CD4-positive, alpha-beta memory T cell (primary cell): ENCODE measurements at places on chromosomes 4 and X.

DNA sequence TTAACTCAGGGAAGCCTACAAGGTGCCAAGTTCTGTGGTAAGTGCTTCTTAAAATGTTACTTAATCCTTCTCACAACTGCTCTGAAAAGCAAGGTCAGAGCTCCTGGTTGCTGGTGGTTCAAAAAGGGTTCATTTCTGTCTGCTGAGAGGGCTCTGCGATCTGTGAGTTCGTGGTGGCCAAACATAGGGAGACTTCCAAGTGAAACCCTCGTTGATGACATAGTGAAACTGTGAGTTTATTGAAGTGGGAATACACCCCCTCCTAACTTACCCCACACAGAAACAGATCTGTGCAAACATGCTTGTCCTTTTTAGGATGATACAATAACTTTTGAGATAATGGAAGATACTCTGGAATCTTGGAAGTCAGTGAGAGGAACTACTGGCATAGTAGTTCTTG is 164.8 kb upstream of the PGRMC2 start:
- DNase-seq = no peak

GRCh38 chr4:59729321-59729720 is 1470.8 kb upstream of the ADGRL3 start:
- DNase-seq = no peak

DNA sequence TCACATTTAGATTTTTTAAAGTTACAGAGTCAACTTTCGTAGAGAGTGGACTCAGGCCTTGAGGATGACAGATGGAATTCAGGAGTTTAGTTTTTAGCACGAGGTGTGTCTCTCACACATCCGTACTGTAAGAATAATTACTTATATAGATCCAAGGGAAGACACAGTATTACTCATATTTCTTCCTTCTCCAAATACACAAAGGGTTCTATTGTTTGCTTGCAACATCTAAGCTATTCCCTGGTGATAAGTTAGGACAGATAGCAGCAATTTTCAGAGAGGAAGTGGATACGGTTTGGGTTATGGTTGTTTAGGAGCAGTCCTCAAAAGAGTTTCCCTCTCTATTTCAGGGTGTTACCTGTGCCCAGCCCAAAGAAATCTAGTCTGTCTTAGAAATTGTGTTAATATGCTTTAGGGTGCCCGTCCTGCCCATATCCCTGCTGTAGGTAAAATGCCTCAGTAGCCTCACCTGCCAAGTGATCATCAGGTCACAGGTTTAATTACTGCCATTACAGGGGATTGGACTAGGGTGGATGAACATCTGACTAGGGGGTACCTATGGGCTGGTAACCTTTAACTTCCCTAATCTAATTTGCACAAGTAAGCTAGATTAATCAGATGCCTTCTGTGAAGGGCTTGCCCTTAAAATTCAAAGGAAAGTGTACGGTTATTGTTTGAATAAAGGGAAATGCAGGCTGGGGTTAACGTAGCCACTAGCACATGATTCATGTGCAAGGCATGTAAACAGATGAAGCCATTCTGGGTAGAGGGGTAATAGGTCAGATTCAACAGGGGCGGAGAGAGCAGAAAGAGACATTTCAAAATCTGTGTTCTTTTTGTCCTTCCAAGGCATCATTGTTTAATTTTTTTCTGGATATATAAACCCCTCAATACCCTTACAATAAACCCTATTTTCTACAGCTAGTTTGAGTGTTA is 8.7 kb upstream of the PPP3CA start:
- no peak for DNase-seq

- no peak for DNase-seq
Measured at GRCh38 chrX:25108481-25108880, 92.7 kb upstream of the ARX start.

DNA sequence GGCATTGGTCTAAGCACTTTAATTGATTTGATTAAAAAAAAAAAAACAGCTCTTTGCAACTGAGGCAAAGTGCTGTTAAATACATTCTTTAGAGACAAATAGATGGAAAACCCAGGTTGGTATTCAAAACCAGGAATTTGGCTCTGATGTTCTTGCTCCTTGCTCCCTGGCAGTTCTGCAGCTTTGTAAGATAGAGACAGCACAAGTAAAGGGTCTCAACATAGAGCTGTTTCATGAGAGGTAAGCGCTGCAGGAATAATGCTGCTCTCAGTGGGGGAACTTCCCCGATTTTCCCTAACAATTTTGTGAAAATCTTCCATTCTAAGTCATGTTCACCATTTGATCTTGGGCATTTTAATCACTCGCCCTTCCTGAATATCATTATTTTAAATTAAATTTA is 479.5 kb upstream of the HS3ST1 start:
- DNase-seq = no peak

- DNase-seq = no peak
Measured at GRCh38 chr4:138912704-138913340, 102.8 kb upstream of the NOCT start.

- DNase-seq = no peak
Measured at GRCh38 chr4:72430050-72430449, 139.0 kb downstream of the ADAMTS3 start.

DNA sequence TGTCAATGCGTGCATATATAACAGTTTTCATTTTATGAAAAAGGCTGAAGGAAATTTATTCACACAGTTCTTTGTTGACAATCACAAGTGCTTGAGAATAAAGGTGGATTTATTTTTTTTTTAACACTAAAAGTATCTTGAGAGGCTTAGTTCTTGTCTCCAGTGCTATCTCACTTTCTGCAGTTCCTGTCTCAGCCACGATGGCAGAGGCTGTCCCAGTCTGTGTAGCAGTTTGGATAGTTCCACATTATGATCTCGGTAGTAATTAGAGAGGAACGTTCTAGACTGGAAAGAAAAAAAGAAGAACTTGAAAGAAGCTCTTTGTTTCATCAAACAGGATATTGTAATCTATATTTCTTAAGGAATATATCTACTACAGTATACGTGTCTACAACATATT is 229.0 kb downstream of the UGT8 start:
- DNase-seq = no peak

DNA sequence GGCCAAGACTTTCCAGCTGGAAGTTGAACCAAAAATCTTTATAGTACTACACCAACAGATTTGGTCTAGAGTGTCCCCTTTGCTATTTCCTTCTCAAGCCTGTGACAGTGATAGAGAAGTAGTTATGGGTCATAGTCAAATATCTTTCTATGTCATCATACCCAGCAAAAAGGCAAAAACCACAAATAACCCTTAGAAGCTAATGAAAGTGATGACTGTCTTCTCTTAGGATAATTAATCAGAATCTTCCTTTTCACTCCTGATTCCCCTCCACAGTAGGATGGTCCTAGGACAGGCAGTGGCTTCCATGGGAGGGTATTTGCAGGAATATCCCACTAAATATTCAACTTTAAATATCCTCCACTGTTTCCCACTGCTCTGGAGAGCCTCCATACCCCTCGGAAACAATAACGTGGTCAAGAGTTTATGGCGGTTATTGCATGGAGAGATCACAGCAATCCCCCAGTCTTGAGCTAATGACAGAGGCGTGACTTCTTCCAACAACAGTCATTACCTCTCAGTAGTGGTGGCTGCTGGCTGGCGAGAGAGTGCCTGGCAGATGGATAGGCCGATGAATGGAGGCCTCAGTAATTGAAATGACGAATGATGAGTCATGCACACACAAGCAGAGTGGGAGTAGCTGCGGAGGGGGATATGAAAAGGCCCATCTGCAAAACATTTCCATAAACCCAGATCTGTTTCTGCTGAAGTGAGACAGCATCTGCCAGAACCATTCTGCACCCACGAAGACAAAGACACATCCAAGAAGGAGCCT is 154.9 kb downstream of the STK32B start:
- DNase-seq = no peak

GRCh38 chrX:48972220-48973164 is 848 bp upstream of the KCND1 start:
- peak; percentile 23 for DNase-seq

DNA sequence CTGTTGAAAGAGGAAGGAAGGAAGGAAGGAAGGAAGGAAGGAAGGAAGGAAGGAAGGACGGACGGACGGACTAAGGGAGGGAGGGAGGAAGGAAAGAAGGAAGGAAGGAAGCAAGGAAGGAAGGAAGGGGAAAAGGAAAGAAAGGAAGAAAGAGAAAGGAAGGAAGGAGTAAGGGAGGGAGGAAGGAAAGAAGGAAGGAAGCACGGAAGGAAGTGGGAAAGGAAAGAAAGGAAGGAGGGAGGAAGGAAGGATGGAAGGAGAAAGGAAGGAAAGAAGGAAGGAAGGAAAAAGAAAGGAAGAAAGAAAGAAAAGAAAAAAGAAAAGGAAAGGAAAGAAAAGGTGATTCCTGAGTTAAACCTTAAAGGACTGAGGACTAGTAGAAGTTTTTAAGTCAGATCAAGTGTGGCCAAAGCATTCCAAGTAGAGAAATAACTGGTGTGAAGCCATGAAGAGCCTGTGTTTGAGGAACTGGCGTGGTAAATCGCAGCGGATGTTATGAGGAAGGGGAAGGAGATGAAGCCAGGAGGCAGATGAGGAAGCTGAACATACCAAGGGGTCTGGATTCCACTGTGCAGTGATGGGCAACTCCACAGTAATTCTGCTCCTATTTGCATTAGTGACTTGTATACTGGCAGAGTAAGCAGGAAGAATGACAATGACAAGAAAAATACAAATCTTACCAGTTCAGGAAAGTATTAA is 163.5 kb downstream of the MGST2 start:
- no peak for DNase-seq

- peak; percentile 56 for DNase-seq
Measured at GRCh38 chrX:129961180-129962083, 21.0 kb upstream of the BCORL1 start.

- no peak for DNase-seq
Measured at GRCh38 chr4:127917151-127917550, 36.5 kb downstream of the PLK4 start.

DNA sequence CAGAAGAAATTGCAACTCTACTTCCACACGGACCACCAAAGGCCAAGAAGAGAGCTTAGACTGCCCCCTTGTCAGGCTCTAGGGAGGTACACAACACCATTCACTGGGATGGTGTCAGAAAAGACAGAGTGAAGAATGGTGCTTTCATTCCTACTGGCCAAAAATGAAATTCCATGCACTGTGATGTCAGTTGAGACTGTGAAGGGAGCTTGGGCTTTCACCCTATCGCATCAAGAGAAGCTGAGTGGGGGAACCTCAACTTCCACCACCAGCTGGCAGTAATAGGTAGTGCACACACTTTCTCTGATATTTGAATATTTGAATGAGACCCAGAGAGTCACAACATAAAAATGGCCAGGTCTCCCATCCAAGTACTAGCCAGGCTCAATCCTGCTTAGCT is 65.9 kb downstream of the ZNF711 start:
- DNase-seq = no peak

- no peak for DNase-seq
Measured at GRCh38 chrX:43978226-43978625, 5.0 kb upstream of the NDP start.

DNA sequence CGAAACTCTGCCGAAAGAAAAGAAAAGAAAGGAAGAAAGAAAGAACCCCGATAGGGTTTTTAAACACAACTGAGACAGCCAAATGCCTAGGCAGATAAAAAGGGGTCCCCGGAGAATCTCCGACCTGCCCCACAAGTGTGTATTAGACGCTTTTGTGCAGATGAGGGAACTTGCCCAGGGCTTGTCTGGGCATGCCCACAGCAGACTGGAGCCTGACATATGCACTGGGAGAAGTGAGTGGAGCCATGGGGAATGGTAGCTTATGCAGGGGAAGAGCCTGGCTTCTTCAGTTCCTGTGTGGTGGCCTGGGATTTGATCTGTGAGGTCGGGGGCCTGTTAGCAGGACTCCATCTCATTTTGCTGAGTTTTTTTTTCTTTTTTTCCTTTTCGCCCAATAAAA is 199.0 kb downstream of the GPC3 start:
- no peak for DNase-seq

GRCh38 chr4:53786632-53787031 is 195.3 kb upstream of the LNX1 start:
- no peak for DNase-seq

- DNase-seq = no peak
Measured at GRCh38 chr4:165016971-165017370, 14.8 kb upstream of the TRIM60 start.

DNA sequence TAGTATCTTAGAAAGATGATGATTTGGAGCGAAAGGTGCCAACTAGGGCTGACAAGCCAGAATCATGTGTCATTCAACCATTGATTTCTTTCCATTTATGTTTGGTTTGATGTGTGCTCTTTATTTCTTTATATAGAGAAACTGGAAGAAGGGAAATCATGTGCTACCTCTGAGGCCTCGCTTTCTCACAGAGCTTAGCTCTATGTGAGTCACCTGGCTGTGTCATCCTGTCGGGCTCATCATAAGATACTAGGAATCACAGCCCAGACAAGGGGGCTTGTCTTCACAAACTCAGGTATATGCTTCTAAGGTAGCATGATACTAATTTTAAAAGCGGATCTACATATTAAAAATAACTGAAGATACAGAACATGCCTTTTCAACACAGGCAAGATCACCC is 81.7 kb upstream of the GPM6B start:
- no peak for DNase-seq

GRCh38 chrX:1472975-1473374 is 20.3 kb upstream of the ASMTL start:
- DNase-seq = no peak

DNA sequence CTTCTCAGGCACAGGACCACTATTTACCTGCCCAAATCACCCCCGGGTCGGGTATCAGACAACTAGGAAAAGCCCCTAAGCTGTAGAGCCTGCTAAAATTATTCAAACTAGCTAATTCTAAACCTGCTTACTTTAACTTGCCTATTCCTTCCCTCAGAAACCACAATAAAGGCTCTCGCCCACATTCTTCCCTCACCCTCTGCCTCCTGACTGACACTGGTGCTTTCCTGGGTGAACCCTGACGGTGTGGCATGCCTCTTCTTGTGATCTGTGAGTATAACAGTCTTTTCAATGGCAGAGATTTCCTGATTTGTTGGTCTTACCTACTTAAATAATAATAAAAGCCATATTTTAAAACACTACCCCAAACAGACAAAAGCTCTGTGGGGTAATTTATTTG is 242.1 kb upstream of the ZCCHC13 start:
- DNase-seq = no peak
